Occipital lobe (tissue), 3 donors: ENCODE measurements at places on chromosomes 4 and X. TPM values are rescaled to one million over a fixed set of nuclear protein-coding genes. Genes with fewer than 3 reads are reported as not detected.
A peak's percentile ranks its signal among the peaks of the same experiment; 100 is the strongest.

Gene GAR1
- 3.6 TPM for total RNA-seq

GRCh38 chrX:43556207-43556606 is 99.9 kb upstream of the MAOA start:
- no peak for DNase-seq

DNA sequence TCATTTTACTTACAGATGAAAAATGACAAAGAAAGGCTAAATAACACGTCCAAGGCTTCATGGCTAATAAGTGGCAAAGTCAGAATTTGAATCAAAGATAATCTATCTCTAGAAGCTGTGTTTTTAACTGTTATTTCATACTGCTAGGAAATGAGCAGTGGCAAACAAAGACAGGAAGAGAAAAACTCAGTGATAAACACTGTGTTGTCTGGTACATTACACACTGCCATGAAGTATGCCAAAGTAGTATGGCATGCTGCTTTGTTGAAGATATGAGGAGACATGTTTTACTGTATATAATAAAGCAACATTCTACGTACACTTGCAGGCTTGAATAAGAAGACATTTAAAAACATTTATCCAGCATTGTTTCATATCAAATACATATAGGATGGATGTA is 49.5 kb downstream of the TIGD2 start:
- DNase-seq: no peak

GRCh38 chrX:125203737-125204578 is 115.7 kb upstream of the TEX13C start:
- peak; percentile 31 for DNase-seq

- no peak for DNase-seq
Observed at GRCh38 chr4:113616443-113616842, 145.1 kb downstream of the CAMK2D start.
